ENCODE measurements at places on chromosomes 7 and 10.

DNA sequence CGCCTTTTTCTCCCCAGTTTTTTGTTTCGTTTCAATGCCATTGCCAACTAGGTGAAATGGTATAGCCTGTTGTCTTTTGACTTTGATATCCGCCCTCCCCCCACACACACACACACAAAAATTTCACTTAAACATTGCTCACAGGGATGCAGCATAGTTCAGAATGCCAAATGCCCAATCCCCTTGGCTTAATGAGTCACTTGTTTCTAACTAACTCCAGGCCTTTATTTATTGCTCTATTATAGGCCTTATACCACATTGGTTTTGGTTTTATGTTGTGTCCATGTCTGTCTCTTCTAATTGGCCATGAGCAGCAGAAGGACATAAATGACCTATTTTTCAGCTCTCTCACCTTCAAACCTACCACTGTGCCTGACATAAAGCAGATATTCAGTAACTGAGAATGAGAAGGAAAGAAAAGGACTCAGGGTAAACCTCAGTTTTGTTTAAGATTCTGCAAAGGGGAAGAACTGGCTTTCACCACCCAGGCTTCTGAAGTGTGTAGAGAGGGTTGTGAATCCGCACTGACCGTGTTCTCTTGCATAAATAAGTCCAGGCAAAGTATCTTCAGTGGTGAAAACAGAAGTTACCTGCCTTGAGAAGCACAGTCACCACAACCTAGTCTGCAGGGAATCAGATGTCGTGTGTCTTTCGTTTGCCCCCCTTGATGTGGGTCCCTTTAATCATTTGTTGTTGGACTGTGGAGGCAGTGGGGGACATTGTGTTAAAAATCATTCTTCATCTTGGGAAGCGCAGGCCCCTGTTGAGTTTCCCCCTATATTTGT is 139.8 kb downstream of the CELF2 start:
- no peak for DNase-seq

GRCh38 chr10:100878291-100878910 is 34.4 kb upstream of the SLF2 start:
- no peak for DNase-seq

DNA sequence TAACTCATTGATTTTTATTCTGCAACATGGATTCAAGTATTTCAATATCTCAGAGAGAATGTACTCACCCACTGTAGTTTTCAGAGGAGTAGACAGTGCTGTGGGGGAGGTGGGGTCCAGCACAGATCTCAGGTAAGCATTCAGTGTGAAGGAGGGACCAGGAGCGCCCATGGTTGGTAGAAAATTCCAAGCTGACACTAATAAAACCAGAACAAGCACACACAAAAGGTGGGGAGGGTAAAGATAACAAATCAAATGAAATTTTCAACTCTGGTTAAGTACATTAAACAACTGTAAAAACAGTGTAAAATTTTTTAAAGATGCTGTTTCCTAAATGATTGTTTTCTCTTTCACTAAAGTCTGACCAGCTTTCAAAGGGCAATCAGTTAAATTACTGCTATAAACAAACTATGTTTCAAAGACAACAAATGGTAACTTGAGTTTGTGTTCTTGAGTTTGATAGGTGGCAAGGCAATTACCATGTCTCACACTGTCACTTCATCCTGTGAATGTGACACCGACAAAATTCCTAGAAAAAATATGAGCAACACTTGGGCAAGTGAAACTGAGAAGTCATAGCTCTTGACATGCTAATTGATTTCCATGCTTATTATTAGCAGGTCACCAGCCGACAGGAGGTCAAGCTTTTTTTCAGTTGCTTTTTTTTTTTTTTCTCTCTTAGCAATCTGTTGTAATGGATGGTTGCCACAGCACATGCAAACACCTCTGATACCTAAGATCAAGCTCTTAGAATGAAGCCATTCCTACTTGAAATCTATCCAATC is 205.8 kb upstream of the SLC26A5 start:
- DNase-seq: peak; percentile 23

DNA sequence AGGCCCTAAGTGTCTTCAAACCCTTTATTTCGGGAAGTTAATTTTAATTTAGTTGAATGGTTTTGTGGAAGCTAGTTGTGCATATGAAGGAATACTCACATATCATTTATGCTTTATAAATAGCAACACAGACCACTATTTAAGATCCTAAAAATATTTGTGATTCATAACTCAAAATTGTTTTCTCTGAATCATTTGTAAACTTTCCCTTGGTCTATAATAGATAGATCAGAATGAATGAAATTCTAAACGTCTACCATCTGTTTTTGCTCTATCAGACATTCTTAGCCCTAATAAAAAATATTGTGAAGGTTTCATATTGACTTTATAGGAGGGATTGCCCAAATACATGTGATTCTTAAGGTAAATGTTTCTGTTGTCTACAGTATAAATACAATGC is 43.5 kb downstream of the LOXL4 start:
- DNase-seq: no peak

DNA sequence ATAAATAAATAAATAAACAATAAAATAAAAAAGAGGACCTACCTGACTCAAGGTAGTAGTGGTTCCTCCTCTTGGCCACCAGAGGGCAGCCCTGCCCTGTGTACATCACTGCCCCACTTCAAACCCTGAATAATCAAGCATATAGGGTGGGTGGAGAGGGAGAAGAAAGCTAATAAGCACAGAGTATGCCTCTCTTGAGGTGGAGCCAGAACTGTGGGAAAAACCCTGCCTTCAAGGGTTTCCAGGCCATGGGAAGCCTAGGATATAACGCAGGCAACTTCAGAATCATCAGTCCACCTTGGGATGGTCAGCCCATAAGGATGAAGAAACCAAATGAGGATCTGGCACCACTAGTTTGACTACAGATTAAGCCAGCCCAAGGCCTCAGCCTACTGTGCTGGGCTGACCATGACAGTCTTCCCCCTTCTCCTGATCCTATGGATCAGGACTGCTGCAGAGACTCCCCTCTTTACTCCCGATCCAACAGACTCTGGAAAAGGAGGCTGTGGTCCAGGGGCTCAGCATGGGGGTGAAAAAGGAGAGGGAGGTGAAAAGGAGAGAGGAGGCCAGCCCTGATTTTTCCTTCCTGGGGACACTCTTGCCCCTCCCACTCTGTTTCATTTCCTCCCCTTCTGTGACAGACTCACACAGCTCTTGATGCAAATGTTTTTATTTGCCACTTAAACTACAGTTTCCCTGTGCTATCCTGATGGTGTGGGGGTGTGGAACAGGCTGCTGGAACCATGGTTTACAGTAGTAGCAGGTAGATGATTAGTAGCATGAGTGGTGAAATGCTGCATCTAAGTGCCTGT is 10.1 kb downstream of the AVPI1 start:
- DNase-seq: no peak

GRCh38 chr10:11472158-11472753 is 139.2 kb downstream of the USP6NL start:
- DNase-seq: no peak

DNA sequence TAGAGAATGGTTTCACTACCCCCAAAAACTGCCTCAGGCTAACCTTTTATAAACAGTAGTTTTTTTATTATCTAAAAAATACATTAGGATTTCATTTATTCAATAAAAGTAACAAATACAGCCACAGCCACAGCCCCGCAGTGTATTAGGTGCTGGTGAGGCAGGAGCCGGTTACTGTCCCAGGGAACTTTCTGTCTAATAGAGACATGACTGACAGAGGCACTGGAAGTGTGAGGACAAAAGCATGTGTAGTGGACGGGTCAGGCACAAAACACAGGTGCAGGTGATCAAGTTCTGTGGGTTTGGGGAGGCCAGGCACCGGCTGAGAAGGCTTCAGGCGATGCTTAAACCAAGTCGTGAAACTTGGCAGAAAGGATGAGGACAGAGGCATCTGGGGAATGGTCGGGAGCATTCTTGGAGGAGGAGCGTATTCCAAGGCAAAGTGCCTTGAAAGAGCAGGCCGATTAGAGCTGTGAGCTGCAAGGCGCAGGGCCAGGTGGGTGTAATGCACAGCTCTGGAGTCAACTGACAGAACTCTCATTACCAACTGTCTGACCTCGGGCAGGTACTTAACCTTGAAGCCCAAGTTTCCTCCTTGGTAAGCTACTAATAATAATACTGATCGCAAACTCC is 138.2 kb downstream of the USP6NL start:
- no peak for DNase-seq

GRCh38 chr7:108331971-108332370 is 124.3 kb downstream of the NRCAM start:
- no peak for DNase-seq

- no peak for DNase-seq
Measured at GRCh38 chr7:67983486-67983885, 986.9 kb downstream of the TYW1 start.

DNA sequence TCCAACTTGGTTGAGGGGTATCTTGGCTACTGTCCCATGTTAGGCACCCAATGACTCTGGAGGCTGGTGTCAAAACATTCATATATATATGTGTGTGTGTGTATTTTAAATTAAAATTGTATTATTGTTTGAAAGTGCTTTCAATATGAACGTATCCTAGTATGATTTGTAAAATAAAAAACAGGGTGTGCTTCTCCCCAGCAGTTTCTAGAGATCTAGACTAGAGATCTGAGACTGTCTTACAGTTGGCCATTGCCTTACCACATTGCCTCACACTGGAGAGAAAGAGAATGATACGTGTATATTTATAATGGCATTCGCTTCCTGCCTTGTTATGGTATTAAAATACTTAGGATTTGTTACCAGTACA is 1.2 kb downstream of the BAG3 start:
- no peak for DNase-seq

DNA sequence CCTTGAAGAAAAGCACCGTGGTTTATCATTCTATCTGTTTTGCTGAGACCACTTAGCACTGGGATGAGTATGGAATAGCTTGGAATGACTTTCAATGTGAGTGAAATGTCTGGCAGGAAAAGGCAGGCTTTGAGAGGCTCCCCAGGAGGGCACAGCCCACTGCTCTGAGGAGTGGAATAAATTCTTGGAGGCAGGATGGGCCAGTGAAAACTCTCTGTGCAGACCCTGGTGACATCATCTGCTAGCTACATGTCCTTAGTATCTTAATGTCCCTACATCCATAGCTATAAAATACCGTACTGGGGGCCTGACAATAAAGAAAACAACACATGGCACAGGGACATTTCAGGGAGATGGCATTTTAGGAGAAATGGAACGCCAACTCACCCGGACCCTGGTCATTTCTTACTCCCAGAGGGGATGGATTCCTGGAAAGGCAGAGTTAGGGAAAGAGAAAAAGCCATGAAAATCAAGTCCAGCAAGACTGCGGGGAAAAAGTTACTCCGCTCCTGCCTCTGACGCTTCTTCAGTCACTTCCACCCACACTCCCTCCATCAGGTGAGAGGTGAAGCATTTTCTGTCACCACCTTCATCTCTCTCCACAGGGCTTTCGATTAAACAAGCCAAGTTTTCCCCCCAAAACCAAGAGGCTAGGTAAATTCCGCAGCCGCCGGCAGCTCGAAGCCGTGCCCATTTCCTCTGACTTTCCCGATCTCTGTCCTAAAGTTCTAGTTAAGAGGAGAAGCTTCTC is 991 bp downstream of the ZNF239 start:
- DNase-seq: no peak

- no peak for DNase-seq
Measured at GRCh38 chr7:133484086-133484485, 231.2 kb downstream of the EXOC4 start.

GRCh38 chr7:45563941-45564461 is 10.2 kb upstream of the ADCY1 start:
- no peak for DNase-seq

- DNase-seq: no peak
Measured at GRCh38 chr7:43568529-43568928, 14.4 kb upstream of the STK17A start.

DNA sequence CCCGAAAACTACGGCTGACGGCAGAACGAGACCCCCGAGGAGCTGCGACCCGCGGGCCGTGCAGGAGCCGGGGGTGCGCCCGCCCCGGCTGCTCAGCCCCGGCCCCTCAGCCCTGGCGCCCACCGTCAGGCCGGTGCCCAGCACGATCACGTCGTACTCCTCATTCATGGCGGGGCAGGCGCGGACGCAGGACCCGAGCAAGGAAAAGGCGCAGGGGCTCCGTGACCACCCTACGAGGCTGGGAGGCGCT is 218 bp downstream of the GDI2 start:
- DNase-seq: no peak

GRCh38 chr10:33565231-33565630 is 230.8 kb upstream of the NRP1 start:
- DNase-seq: no peak

- DNase-seq: no peak
Measured at GRCh38 chr10:23461557-23461956, 22.7 kb downstream of the OTUD1 start.

DNA sequence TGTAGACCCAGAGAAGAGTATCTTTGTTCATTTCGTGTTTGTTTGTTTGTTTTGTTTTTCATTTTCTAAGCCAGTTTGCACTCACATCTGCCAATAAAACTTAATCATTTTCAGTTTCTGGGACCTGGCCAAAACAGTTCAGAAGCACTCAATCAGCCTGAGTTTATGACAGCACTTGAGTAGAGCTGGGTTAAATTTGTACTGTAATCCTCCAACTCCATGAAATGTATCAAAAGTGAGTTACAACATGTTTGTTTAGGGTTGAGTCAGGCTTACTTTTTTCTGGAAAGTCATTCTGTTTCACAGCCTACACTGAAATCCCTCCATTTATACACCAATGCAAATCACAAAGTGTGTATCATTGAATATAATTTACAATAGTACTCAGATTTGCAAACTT is 91.9 kb downstream of the ZWINT start:
- DNase-seq: no peak

- DNase-seq: no peak
Measured at GRCh38 chr7:127365164-127365956, 27.1 kb downstream of the ZNF800 start.

- DNase-seq: no peak
Measured at GRCh38 chr10:75556320-75556719, 124.9 kb downstream of the LRMDA start.

- DNase-seq: no peak
Measured at GRCh38 chr7:105009667-105010503, 4.1 kb upstream of the KMT2E start.

- DNase-seq: no peak
Measured at GRCh38 chr7:133252506-133252857, 396 bp upstream of the EXOC4 start.

DNA sequence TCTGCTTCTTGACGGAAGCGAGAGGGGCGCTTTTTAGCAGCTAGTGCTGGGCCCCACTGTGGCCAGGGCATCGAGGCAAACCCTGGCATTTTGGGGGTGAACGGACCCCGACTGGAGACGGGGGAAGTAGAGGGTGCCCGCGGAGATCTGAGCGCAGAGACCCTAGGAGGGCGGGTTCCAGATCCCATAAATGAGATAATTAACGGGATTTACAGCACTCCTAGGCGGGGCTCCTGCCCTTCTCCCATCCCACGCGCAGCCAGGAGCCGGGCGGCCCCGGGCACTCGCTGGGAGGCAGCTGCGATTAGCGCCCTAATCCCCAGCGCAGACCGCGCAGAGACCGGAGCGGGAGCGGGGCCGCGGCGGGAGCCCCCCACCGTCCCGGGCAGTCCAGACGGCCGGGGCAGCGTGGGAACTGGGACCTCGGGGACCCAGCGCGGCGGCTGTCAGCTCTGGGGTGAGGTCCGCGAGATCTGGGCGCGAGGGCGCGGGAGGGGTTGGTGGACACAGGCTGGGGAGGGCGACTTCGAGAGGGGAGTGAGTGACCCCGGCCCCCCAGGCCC is 735 bp downstream of the JCAD start:
- DNase-seq: no peak
